ENCODE measurements at places on chromosomes 3 and 15.

- peak; percentile 13 for DNase-seq
These were observed 23.2 kb upstream of the SNRPA1 start for GRCh38 chr15:101318147-101318819.

GRCh38 chr3:23549148-23549910, 256.4 kb upstream of the UBE2E1 start:
- DNase-seq, result no peak

- no peak for DNase-seq
These were observed 251.0 kb upstream of the PEX5L start for GRCh38 chr3:180287703-180288102.

DNA sequence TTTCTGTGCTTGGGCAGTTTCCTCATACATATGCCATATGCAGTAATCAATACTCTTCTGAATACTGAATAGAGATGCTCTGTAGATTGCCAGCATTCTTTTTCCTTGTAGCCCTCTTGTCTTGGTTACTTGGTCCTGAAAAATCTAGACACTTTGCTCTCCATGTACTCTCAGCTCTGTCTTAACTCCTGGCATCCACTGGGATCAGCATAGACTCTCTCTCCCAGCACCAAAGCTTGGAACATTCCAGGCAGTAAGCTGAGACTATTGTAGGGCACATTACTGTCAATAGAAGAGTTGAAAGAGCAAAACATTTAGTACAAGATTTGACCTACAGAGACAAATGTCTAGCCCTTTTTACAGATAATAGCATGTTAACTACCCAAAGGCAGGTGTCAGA, 1100.3 kb downstream of the TBL1XR1 start:
- no peak for DNase-seq

- peak; percentile 22 for DNase-seq
These were observed 158.7 kb downstream of the GHSR start for GRCh38 chr3:172289583-172289982.

DNA sequence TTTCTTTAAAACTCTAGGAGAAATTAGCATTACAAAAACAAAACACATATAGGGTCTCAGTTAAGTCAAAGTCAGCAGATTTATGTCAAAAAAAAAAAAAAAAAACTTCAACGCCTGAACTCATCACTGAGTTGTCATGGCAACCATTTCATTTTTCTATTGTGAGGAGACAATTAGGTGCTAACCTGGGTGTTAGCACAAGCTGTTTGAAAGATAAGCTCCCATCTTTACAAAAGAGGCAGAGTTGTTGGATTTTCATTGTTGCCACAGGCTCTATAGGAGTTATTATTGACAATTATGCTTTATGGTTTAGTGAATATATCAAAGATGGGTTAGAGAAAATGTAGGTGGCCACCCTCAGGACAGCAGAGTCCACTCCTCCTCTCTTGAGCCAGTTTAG, 806.9 kb downstream of the GRM7 start:
- no peak for DNase-seq

DNA sequence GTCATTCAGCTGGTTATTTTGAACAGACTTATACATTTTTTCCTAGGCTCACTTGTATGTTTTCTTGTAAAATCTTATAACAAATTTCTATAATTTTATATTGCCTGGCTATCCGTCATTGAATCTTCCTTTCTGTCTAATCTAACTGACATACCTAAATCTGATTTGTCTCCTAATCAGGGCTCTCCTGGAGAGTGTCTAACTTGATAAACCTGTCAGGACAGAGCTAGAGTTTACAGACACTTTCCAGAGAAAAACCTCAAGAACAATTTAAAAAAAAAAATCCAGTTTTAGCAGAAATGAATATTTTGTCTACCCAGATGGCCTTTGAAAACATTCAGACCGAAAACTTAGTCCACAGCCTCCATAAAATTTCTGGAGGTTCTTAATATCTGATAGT, 1305.8 kb downstream of the ROBO1 start:
- no peak for DNase-seq

DNA sequence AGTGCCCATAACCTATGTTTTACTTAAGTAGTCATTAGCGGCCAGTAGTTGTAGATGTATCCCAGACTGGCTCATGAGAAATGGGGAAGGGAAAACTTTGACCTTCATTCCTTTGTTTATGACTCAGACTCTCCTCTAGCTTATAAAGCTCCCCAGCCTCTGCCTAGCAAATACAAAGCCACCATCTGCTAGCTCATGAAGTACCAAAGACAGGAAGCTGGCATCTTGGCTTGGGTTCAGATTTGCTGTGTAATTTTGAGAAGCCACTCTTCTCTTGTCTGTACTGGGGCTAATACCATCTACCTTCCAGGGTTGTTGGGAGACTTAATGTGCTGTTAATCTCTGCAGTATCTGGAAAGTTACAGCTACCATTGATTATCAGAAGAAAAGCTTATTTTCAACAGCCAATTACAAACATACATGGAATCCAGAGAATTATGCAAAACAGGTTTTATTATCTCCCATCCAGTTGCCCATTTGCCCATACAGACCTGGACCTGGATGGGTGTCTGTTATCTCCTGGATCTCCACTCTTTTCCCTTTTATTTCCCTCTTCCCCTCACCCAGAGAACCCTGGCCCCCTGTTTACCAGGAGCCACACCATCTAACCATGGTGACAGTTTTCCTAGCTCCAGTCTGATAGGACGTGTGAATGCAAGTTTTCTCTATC, 153.8 kb downstream of the SEMA6D start:
- DNase-seq, result no peak

DNA sequence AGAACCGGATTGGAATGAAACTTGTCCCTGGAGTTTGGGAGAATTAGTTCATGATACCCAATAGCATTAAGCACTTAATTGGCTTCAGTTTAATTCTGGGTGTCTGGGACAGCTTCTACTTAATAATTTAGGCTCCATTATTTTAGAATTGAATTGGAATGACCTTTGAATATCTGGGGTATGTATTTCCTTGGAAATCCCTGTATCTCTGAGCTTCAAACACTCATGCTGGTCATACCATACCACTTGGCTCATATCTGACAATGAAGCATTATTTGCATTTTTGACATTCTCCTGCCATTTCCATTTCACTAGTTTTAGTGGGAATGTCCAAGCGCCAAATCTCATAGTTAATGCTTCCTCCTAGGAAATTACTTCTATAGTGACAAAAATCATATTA, 393.1 kb downstream of the DIPK2A start:
- no peak for DNase-seq

- no peak for DNase-seq
These were observed 305.8 kb downstream of the ARPP21 start for GRCh38 chr3:35944926-35945710.

GRCh38 chr3:10365791-10366190, 44.9 kb upstream of the SEC13 start:
- DNase-seq, result no peak

GRCh38 chr15:63463793-63464192, 40.6 kb upstream of the USP3 start:
- DNase-seq, result no peak

DNA sequence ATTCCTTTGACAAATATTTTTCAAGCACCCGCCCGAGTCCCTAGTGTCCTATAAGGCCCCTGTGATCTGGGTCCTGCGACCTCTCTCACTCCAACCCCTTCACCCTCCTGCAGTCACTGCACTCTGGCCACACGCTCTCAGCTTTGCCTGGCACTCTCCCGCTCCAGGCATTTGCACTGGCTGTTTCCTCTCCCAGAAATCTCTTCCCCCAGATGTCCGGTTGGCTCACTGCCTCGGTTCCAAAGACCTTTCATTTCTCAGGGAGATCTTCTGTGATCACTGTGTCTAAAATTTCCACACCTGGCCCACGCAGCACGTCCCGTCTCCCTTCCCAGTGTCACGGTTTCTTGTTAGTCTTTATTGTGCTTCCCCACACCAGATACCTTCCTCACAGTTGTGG, 97.4 kb downstream of the WNT7A start:
- no peak for DNase-seq

All from ELF-1 (cell line).